Brain pericyte (primary cell): ENCODE measurements at places on chromosomes 13 and 19.

- no peak for DNase-seq
Measured at GRCh38 chr19:2665103-2665502, 37.4 kb downstream of the GNG7 start.

- DNase-seq = no peak
Measured at GRCh38 chr13:29379281-29379680, 216.2 kb downstream of the SLC7A1 start.

- no peak for DNase-seq
Measured at GRCh38 chr13:75869981-75870380, 233.9 kb downstream of the LMO7 start.

GRCh38 chr19:11447347-11448262, 12.2 kb downstream of the PRKCSH start:
- DNase-seq = no peak

- no peak for DNase-seq
Measured at GRCh38 chr19:33064792-33065550, at the start of gene RHPN2. TSS of gene RHPN2 (minus strand) at chr19:33064888. CDS start at chr19:33064852, 36 bp downstream.

- DNase-seq = no peak
Measured at GRCh38 chr13:25699600-25699999, 327.8 kb downstream of the ATP8A2 start.

GRCh38 chr13:112722433-112723263, 32.8 kb downstream of the ATP11A start:
- no peak for DNase-seq

- DNase-seq = no peak
Measured at GRCh38 chr13:80850771-80851170, 509.8 kb upstream of the SPRY2 start.
